ENCODE measurements at places on chromosomes 11 and 22.

DNA sequence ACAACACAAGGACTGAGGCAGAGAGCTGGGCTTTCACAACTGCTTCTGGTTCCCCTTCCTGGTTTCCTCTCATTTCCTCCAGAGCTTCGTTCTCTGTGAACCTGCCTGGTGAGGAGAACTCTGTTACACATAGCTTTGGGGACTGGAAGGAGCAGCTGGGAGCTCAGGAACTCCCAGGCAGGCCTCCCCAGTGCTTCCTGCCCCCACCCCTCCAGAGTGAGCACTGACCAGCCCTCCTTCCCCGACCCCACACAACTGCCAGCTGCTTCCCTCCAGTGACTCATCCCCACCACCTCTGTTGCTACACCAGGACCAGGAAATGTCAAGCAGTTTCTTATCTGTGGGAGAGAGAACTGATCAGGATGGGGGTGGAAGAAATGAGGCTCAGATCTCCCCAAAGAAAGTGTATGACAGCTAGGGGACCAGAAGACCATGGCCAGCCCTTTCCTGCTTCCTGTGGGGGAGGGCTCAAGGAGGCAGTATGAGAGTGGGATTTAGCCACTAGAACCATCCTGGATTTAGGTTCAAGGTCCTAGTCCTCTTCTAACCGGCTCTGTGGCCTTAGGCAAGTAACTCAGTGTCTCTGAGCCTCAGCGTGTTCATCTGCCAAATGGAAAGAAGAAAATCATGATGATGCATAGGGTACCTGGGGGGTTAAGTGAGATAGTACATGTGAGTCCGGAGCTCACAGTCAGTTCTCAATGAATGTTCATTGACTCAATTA lies 4.5 kb upstream of the TP53I11 start:
- H3K4me1 ChIP-seq = no peaks in the 10 kb centered on the region
- no peak overlapping the region for H3K27ac ChIP-seq
- peaks cover 32% of the 10 kb centered on the region for H3K27me3 ChIP-seq

- H3K4me1 ChIP-seq = peaks cover 3% of the 10 kb centered on the region
- DNase-seq = no peak
- H3K27ac ChIP-seq = no peak overlapping the region
- H3K4me3 ChIP-seq = no peak overlapping the region
- peaks cover 10% of the 10 kb centered on the region for H3K36me3 ChIP-seq
Observed at GRCh38 chr11:77375107-77375506, 73.6 kb upstream of the GDPD4 start.

GRCh38 chr11:66904055-66904454 lies 47.2 kb downstream of the LRFN4 start:
- peaks cover 2% of the 10 kb centered on the region for H3K36me3 ChIP-seq
- no peak for DNase-seq
- H3K4me1 ChIP-seq = no peaks in the 10 kb centered on the region
- peaks cover 11% of the 10 kb centered on the region for H3K27me3 ChIP-seq
- H3K27ac ChIP-seq = no peak overlapping the region
- no peak overlapping the region for H3K4me3 ChIP-seq

- H3K27me3 ChIP-seq = peaks cover 39% of the 10 kb centered on the region
- H3K27ac ChIP-seq = no peak overlapping the region
- no peak for DNase-seq
- H3K36me3 ChIP-seq = no peaks in the 10 kb centered on the region
Observed at GRCh38 chr11:35566885-35567284, 41.5 kb upstream of the PAMR1 start.

- peaks cover 5% of the 10 kb centered on the region for H3K4me1 ChIP-seq
- no peaks in the 10 kb centered on the region for H3K36me3 ChIP-seq
- no peak overlapping the region for H3K27ac ChIP-seq
Observed at GRCh38 chr22:34866495-34867131, 199.3 kb upstream of the ISX start.

- no peak overlapping the region for H3K4me3 ChIP-seq
- peaks cover 24% of the 10 kb centered on the region for H3K27me3 ChIP-seq
- H3K4me1 ChIP-seq = peaks cover 8% of the 10 kb centered on the region
- peak overlapping the region; percentile 27 for H3K27ac ChIP-seq
Observed at GRCh38 chr11:117302228-117302627, 11.1 kb downstream of the BACE1-AS start.

GRCh38 chr11:68383976-68384501 lies 71.6 kb downstream of the LRP5 start:
- H3K4me1 ChIP-seq = peaks cover 5% of the 10 kb centered on the region
- peak; percentile 63 for DNase-seq
- H3K27me3 ChIP-seq = peaks cover 22% of the 10 kb centered on the region
- H3K27ac ChIP-seq = no peak overlapping the region
- H3K36me3 ChIP-seq = no peaks in the 10 kb centered on the region

DNA sequence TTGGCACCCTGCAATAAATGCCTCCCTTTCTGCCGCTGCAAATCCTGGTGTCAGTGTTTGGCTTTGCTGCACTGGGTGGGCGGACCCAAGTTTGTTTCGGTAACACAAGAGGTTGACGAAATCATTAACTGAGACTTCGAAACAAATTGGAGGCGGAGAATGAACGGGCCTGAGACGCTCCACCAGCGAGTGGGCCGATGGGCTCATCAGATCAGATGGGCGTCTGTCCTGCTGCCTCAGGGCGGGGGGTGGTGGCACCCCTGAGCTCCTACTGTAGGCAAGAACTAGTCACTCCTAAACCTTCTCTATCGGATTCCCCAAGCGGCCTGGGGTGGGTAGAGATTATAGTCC lies 918 bp upstream of the CAPN5 start:
- peak overlapping the region; percentile 90 for H3K4me3 ChIP-seq
- no peaks in the 10 kb centered on the region for H3K27me3 ChIP-seq
- peaks cover 8% of the 10 kb centered on the region for H3K4me1 ChIP-seq
- no peak for DNase-seq

- H3K27ac ChIP-seq = peak overlapping the region; percentile 94
- peaks cover 23% of the 10 kb centered on the region for H3K4me1 ChIP-seq
- H3K36me3 ChIP-seq = no peaks in the 10 kb centered on the region
- H3K4me3 ChIP-seq = no peak overlapping the region
- DNase-seq = no peak
Observed at GRCh38 chr22:44453441-44454112, 44.5 kb downstream of the RTL6 start.

DNA sequence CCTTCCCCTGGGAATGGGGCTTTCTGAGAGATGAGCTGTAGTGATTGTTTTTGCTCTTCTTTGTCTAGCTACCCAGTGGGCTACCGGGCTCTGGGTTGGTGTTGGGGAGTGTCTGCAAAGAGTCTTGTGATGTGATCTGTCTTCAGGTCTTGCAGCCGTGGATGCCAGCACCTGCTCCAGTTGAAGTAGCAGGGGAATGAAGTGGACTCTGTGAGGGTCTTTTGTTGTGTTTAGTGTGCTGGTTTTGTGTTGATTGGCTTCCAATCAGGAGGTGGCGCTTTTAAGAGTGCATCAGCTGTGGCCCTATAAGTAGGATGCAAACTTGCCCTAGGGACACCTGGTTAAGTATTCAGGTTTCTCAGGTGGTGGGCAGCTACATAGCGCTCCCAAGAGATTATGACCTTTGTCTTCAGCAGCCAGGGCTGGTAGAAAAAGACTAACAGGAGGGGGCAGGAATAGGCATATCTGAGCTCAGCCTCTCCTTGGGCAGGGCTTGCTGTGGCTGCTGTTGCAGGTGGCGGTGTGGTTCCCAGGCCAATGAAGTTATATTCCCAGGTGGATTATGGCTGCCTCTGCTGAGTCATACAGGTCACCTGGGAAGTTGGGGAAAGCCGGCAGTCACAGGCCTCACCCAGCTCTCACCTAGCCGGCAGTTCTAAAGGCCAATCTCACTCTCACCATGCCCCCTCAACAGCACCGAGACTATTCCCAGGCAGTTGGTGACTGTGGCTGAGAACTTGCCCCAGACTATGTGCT lies 315.7 kb upstream of the C11orf87 start:
- no peaks in the 10 kb centered on the region for H3K36me3 ChIP-seq
- H3K27me3 ChIP-seq = no peaks in the 10 kb centered on the region
- H3K27ac ChIP-seq = no peak overlapping the region
- no peaks in the 10 kb centered on the region for H3K4me1 ChIP-seq

DNA sequence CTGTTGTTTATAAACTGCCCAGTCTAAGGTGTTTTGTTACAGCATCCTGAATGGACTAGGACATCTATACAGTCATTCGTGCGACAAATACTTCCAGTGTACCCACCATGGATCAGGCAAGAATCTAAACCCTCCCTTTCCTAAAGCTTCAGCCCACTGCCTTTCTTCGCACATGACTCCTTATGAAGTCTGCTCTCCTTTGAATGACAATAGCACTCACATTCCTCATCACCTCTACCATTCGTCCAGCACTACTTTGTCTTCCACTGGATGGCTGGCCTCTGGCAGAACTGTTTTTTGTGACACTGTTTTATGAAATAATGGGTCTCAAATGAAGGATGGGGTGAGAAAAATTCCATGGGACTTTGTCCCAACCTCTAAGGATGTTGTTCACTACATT lies 89.8 kb upstream of the LIN7C start:
- H3K27ac ChIP-seq = no peak overlapping the region
- no peak overlapping the region for H3K4me3 ChIP-seq
- no peaks in the 10 kb centered on the region for H3K4me1 ChIP-seq
- no peak for DNase-seq
- no peaks in the 10 kb centered on the region for H3K27me3 ChIP-seq

GRCh38 chr11:116864531-116864930 lies 27.1 kb upstream of the APOA1 start:
- H3K4me1 ChIP-seq = peaks cover 9% of the 10 kb centered on the region
- no peak overlapping the region for H3K27ac ChIP-seq
- DNase-seq = no peak
- peaks cover 17% of the 10 kb centered on the region for H3K36me3 ChIP-seq
- no peak overlapping the region for H3K4me3 ChIP-seq
- no peaks in the 10 kb centered on the region for H3K27me3 ChIP-seq

DNA sequence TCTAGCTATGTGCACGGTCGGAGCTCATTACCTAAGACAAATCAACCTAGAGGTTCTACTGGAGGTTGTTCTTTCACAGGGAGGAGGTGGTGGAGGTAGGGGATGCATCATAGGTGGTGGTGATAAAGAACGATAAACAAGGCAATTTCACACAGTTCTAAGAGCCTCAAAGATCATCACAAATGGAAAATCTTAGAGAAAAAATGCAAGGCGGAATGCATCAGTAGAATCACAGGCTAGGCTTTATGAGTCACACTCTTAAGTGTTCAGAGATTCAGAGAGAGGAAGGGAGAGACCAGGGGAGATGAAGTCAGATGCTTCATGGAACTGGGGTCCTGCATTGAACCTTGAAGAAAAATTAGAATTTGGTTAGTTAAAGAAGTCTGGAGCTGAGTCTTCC lies 58.3 kb downstream of the TMPRSS5 start:
- H3K36me3 ChIP-seq = no peaks in the 10 kb centered on the region
- H3K27me3 ChIP-seq = peaks cover 12% of the 10 kb centered on the region
- H3K27ac ChIP-seq = no peak overlapping the region

GRCh38 chr11:95699631-95700470 lies 89.7 kb downstream of the FAM76B start:
- no peaks in the 10 kb centered on the region for H3K27me3 ChIP-seq
- no peak for DNase-seq
- H3K27ac ChIP-seq = no peak overlapping the region
- peaks cover 33% of the 10 kb centered on the region for H3K4me1 ChIP-seq

GRCh38 chr22:25318081-25318823 lies 98.8 kb downstream of the CRYBB2 start:
- H3K36me3 ChIP-seq = peaks cover 4% of the 10 kb centered on the region
- H3K4me3 ChIP-seq = no peak overlapping the region
- peaks cover 4% of the 10 kb centered on the region for H3K4me1 ChIP-seq

DNA sequence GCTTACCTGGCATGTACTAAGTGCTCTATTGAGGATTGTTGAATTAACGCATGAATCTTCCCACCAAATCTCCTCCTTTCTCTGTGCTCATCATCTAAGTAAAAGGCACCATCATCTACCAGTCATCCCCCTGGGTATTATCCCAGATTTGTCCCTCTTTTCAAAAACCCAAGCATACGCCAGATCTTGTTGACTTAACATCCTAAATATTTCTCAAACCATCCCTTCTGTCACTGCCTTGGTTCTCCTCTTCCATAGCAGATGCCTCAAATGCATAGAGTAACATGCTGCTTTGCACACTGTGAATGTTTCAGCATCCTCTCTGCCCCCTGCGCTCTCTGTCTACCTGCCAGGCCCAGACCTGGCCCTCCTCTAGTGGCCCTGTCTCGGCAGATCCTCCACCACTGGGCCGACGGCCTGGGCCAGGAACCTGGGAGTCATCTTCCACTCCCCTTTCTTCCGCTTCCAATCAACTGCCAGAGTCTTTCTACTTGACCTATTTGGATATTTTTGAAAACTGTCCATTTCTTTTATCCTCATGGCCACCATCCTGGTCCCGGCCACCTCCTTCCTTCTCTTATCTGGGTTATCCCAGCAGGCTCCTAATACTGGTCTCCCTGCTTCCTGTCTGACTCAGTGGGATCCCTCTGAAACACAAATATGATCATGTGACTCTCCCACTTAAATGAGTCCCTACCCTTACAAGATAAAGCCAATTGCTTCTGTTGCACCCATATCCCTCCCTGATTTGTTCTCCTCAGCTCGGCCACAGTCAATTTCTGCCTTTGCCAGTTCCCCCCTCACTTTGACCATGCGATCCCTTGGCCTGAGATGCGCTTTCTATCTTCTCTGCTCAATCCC lies 3.4 kb upstream of the TAB1 start:
- no peak overlapping the region for H3K27ac ChIP-seq
- DNase-seq = no peak
- H3K36me3 ChIP-seq = peaks cover 4% of the 10 kb centered on the region
- H3K27me3 ChIP-seq = no peaks in the 10 kb centered on the region
- H3K4me1 ChIP-seq = peaks cover 6% of the 10 kb centered on the region
- H3K4me3 ChIP-seq = no peak overlapping the region

GRCh38 chr22:24327832-24328231 lies 57.2 kb downstream of the SPECC1L start:
- peaks cover 15% of the 10 kb centered on the region for H3K4me1 ChIP-seq
- H3K36me3 ChIP-seq = peaks cover 3% of the 10 kb centered on the region
- DNase-seq = no peak
- no peaks in the 10 kb centered on the region for H3K27me3 ChIP-seq
- no peak overlapping the region for H3K27ac ChIP-seq

GRCh38 chr11:30717641-30718040 lies 131.5 kb upstream of the MPPED2 start:
- DNase-seq = no peak
- no peak overlapping the region for H3K4me3 ChIP-seq
- no peaks in the 10 kb centered on the region for H3K4me1 ChIP-seq
- H3K27ac ChIP-seq = no peak overlapping the region
- no peaks in the 10 kb centered on the region for H3K36me3 ChIP-seq
- H3K27me3 ChIP-seq = no peaks in the 10 kb centered on the region

DNA sequence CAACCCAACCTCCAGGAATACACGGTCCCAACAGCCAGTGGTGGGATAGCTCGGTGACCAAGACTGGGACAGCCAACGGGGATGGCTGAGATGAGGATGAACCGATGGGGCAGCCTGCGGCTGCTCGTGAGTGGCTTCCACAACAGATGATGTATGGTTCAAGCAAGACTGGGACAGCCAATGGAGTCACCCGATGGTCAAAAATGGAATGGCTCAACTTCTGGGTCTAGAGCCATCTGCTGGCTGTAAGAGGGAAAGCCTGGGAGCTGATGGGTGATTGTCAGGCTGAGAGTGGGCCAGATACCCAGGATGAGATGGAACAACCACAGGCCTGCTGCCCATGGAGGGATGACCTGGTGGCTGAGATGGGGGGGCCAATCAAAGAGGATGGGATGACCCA lies 35.5 kb downstream of the SYT7 start:
- H3K27me3 ChIP-seq = peaks cover 42% of the 10 kb centered on the region
- no peak for DNase-seq
- H3K4me1 ChIP-seq = peaks cover 6% of the 10 kb centered on the region

Data from T-helper 17 cell (primary cell).